Gastrocnemius medialis (tissue), 4 donors: ENCODE measurements at places on chromosomes 2 and 18. TPM values are rescaled to one million over a fixed set of nuclear protein-coding genes. Genes with fewer than 3 reads are reported as not detected.
A peak's percentile ranks its signal among the peaks of the same experiment; 100 is the strongest.

DNA sequence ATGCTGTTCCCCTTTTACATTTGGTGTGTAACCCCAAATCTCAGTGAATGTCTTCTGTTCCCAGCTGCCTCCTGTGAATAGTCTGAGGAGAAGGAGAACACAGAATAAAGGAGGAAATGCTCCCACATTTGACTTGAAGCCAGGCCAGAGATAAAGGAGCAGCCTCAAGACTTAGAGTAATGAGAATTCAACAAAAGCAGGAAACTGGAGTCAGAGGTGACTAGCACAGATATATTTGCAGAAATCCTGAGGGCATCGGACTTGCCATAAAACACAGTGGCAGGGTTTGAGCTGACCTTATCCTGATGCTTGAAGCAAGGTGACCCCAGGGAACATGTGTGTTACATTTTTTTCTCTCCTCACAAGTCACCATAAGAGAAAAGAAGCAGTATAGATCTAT is 291.4 kb upstream of the RND3 start:
- H3K36me3 ChIP-seq = no peaks in the 10 kb centered on the region
- DNase-seq = no peak
- H3K4me3 ChIP-seq = no peak overlapping the region
- H3K27me3 ChIP-seq = no peaks in the 10 kb centered on the region

DNA sequence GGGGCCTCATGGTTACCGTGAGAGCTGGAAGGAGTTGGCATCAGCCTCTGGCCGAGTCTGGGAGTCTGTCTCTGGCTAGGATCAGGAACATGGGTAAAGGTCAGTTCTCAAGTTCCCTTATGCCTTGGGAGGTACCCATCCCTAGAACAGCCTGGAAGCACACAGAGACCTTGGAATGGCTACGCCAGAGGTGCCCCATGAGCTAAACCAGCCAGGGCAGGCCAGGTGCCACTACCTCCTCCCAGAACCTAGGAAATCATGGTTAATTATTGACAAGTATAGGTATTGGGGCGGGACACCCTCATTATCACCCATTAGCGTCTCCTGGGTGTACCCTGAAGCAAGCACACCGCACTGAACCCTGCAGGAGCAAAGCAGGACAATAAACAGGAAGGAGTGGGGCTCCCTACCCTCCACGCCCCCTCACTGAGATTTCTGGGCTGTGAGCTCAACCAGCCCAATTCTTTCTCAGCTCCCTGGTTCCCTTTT is 3.0 kb upstream of the ASPRV1 start:
- peaks cover 5% of the 10 kb centered on the region for H3K4me1 ChIP-seq
- H3K4me3 ChIP-seq = no peak overlapping the region
- no peak overlapping the region for H3K27ac ChIP-seq

- H3K27ac ChIP-seq = no peak overlapping the region
- H3K36me3 ChIP-seq = no peaks in the 10 kb centered on the region
- DNase-seq = no peak
- no peaks in the 10 kb centered on the region for H3K27me3 ChIP-seq
- H3K4me3 ChIP-seq = no peak overlapping the region
Measured at GRCh38 chr2:171441470-171441869, 7.4 kb downstream of the DCAF17 start.

GRCh38 chr2:191012845-191013681 is 908 bp downstream of the STAT1 start:
- H3K4me3 ChIP-seq = peak overlapping the region; percentile 85
- peaks cover 13% of the 10 kb centered on the region for H3K4me1 ChIP-seq
- H3K27me3 ChIP-seq = no peaks in the 10 kb centered on the region
- H3K36me3 ChIP-seq = no peaks in the 10 kb centered on the region
- DNase-seq = no peak

GRCh38 chr2:223576873-223577272 is 25.3 kb downstream of the SCG2 start:
- H3K27me3 ChIP-seq = no peaks in the 10 kb centered on the region
- H3K4me1 ChIP-seq = peaks cover 7% of the 10 kb centered on the region
- no peak overlapping the region for H3K27ac ChIP-seq
- H3K36me3 ChIP-seq = no peaks in the 10 kb centered on the region
- DNase-seq = no peak

- peaks cover 12% of the 10 kb centered on the region for H3K27me3 ChIP-seq
- no peak overlapping the region for H3K27ac ChIP-seq
- no peak overlapping the region for H3K4me3 ChIP-seq
- H3K4me1 ChIP-seq = no peaks in the 10 kb centered on the region
- DNase-seq = no peak
Measured at GRCh38 chr18:79597831-79598632, 81.6 kb upstream of the CTDP1 start.

DNA sequence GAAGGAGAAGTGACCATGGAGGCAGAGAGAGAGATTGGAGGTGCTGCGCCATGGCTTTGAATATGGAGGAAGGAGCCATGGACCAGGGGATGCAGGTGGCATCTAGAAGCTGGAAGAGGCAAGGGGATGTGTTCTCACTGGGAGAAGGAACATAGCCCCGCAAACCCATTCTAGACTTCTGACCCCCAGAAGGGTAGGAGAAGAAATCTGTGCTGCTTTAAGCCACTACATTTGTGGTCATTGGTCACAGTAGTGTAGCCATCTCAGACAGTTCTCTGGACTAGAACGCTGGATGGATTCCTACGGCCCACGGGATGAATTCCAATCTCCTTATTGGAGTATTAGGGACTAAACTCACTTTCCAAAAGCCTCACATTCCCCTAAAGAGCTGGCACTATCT is 67.8 kb downstream of the PTGR3 start:
- no peaks in the 10 kb centered on the region for H3K4me1 ChIP-seq
- no peak for DNase-seq
- H3K36me3 ChIP-seq = no peaks in the 10 kb centered on the region
- H3K4me3 ChIP-seq = no peak overlapping the region
- H3K27me3 ChIP-seq = no peaks in the 10 kb centered on the region

GRCh38 chr2:96163768-96164429 is 18.7 kb upstream of the DUSP2 start:
- no peaks in the 10 kb centered on the region for H3K36me3 ChIP-seq
- DNase-seq = no peak
- H3K4me3 ChIP-seq = no peak overlapping the region

DNA sequence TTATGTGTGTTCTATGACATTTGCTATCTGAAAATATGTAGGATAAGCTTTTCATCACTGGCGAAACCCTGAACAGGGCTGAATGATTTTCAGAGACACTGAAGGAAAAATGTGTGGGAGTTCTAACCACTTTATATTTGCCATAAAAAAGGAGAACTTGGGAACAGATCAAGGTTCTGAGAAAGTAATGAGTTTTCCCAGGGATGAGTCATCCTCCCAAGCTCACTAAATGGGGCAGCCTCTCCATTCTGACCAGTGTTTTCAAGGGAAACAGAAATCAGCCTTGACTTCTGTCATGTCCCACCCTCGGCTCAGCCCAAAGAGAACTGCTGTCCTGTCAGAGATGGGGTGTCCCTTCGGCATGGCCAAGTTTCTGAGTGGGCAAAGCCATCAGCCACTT is 2109.8 kb upstream of the CELF4 start:
- H3K4me1 ChIP-seq = no peaks in the 10 kb centered on the region
- no peak overlapping the region for H3K4me3 ChIP-seq
- no peaks in the 10 kb centered on the region for H3K27me3 ChIP-seq
- DNase-seq = no peak
- H3K27ac ChIP-seq = no peak overlapping the region

- peak overlapping the region; percentile 94 for H3K27ac ChIP-seq
- no peaks in the 10 kb centered on the region for H3K27me3 ChIP-seq
- DNase-seq = no peak
- peaks cover 72% of the 10 kb centered on the region for H3K4me1 ChIP-seq
- H3K36me3 ChIP-seq = no peaks in the 10 kb centered on the region
Measured at GRCh38 chr2:226763320-226763719, 36.3 kb downstream of the IRS1 start.

Gene CROCC2
- not detected for total RNA-seq

Gene DNAH7
- total RNA-seq = 0.05 TPM

Gene VAMP8
- total RNA-seq = 5.7 TPM

Gene POTEF
- total RNA-seq = not detected

Gene MRPS9
- 38.7 TPM for total RNA-seq

Gene TMEM169
- not detected for total RNA-seq
